Jurkat, Clone E6-1 (cell line): ENCODE measurements at places on chromosomes 11 and 22.

DNA sequence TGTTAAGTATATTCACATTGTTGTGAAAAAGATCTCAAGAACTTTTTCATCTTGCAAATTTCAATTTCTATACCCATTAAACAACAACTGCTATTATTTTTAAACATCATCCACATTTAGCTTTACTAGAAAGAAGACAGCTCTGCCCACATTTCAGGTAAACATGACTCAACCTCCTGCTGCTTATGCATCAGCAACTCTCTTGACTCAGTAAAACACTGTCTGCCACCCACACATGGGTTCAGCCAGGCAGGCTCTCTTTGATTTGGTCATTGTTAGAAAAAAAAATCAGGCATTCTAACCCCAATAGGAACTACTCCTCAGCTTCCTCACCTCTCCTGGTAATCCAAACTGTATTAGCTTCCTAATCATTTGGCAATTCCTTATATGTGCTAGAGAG lies 5.1 kb upstream of the ENDOD1 start:
- DNase-seq: no peak

DNA sequence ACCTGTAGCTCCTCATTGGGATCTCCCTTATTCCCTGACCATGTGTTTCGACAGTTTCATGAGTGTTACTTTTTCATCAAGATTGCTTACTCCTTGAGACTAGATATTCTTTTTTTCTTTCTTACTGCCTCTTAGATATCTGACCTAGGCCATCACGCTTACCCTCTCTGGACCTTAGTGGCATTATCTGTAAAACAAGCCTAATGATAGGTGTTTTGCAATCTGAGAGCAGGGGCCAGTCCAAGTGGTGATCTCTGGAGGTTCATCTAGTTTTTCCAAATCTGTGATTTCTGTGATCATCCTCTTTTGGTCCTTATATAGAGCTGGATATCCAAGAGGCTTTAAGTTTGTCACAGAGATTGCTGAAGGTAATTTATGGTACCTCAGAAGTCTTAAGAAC lies 34.5 kb downstream of the STIM1 start:
- no peak for DNase-seq

DNA sequence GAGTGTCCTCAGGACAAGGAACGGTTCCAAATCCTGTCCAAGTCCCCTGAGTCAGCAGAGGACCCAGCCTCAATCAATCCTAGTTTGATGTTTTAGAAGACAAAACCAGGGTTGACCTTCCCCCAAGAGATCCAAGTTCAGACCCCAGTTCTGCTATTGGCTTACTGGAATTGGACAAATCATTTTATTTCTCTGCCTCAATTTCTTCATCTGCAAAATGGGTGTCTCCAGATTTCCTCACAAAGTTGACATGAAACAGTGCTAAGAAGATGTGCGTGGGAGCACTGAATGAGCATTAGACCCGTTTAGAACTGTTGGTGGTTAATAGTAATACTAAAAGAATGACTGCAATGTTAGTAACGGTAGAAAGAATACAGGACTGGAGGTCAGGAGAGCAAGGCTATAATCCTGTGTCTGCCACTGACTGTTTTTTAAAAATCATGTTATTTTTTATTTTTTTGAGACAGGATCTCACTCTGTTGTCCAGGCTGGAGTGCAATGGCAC lies 32.8 kb upstream of the SCUBE1 start:
- DNase-seq: no peak

- DNase-seq: no peak
These were observed 75.7 kb downstream of the DEPDC5 start for GRCh38 chr22:31829505-31829904.

DNA sequence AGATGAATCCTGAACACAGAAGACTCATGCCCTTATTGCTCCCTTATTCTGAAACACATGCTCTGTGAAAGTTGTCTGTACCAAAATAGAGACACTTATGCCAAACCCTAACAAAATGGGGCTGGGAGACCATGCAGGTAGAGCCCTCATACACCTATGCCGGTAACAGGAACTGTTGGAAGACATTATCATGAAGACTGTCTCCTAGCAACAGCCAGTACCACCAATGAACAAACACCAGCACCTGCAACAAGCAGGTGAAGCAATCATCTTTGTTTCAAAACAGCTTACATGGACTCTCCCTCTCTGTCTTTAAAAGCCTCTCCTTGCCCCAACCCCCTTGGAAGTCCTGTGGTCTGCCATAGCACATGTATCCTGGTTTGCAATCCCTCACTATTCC lies 17.2 kb downstream of the SLC5A4 start:
- no peak for DNase-seq

DNA sequence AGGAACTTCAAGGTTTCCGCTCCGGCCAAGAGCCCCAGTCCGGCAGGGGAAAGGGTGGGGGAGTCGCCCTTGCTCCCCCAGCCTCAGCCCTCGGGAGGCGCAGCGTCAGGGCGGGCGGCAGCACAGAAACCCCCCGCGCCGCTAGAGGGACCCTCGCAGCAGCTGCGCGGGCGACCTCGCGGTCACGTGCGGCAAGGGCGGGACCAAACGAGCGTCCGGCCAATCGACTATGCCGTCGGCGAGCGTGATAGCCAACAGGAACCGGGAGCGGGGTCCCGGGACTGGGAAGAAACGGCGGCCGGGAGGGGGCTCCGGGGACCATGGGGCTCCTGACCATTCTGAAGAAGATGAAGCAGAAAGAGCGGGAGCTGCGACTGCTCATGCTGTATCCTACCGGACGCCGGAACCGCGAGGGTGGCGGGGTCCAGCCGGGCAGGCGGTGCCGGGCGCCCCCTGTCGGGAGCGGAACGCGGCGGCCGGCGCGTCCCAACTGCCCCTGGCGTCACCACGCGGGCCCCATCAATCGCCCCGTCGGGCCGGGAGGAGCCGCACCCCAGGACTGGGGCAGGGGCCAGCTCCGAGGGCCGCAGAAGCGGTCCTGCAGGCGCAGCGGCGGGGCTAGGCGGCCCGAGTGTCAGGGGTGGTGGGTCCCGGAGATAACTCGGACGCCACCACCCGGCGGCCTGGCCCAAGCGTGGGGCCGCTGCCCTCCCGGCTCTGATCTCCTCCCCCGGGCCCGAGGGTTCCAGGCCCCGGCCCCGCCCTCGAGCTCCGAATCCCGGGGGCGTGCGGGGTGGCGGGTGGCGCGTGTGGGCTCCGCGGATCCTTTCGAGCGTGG lies at the start of gene ARL2:
Gene ARL2 (plus strand): TSS at position 273 of the 838 bp plus-strand sequence. CDS start 48 bp downstream, at position 321.
- DNase-seq: peak; percentile 94

DNA sequence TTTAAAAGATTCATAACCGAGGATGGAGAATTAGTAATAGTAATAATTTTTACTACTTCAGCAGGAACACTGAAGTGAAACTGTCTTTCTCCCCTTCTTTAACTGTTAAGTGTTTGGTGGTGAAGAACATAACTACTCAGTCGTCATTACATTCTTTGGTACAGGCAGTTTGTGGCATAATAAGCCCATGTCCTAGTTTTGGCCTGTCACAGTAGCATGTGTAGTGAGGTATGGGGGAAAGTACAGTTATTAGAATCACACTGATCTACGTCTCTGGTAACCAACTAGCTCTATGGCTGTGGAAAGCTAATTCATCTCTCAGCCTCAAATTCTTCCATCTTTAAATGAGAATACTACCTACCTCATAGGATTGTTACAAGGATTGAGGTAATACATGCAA lies 71.8 kb downstream of the RBFOX2 start:
- no peak for DNase-seq

DNA sequence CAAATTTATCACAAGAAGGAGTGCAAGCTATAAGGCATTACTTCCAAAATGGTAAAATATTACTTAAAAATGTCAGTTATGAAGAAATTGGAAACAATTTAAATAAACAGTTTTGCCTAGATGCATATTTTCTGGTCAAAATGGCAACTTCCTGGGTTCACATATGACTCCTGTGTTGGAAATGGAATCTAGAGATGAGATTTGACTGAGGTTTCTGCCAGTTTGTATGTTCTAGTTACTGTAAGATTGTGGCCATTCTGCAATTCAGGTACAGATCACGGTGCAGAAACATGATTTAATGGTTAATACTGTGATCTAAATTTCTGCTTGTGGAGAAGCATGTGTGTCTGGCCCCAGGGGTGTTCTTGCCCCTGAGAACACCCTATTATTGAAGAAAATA lies 3.4 kb upstream of the OR4C6 start:
- no peak for DNase-seq

GRCh38 chr11:32153747-32154146 lies 62.9 kb downstream of the RCN1 start:
- no peak for DNase-seq
